ENCODE measurements at places on chromosomes 1 and 21.

GRCh38 chr1:115893545-115893944 is 52.6 kb upstream of the NHLH2 start:
- DNase-seq: no peak

DNA sequence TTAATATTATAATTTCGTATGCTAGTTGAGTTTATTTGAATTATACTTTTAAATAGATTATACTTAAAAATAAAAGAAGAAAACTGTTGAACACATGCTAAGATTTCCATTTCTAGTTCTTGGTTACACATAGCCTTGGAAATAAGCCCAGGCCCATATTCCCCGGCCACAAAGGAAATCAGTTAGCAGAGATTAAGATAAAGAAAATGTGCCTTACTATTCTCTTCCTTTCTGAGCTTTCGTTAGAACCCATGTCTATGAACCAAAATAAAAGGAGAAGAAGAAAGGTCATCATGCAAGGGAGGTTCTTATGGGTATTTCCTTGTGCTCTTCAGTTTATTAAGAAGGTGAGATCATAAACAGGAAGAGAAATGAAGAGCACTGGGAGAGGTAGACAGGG is 32.3 kb upstream of the CRP start:
- no peak for DNase-seq

GRCh38 chr1:94079080-94079940 is 41.6 kb downstream of the ABCA4 start:
- DNase-seq: no peak

DNA sequence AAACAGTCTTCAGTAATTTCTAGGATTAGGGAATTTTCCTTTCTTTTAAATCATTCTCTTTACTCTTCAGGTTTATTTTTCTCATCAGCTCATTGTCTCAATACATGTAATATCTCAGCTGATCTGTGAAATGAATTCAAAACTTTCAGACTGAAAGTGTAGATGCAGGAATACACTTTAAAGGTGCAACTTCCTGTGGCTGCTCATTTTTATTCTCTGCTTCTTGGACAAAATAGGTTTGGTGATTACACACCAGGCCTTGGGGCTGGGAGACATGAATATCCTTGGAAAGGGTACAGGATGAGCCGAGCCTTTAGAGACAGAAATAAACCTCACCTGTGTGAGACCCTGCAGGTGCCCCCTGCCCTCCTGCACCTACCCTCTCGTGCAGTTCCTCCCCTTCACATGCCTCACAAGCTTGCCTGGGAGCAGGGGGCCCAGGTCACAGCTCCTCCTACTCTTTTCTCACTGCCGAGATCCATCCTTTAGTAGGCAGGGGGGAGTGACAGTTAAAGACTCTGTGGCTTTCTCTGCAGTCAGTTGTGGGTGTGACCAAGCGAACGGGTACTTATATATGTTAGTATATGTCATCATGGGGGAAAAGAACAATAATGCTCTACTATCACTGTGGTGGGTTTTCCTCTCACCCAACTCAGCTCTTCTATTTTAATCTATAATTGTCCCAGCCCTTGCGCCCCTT is 23.6 kb downstream of the XCL2 start:
- peak; percentile 50 for DNase-seq

DNA sequence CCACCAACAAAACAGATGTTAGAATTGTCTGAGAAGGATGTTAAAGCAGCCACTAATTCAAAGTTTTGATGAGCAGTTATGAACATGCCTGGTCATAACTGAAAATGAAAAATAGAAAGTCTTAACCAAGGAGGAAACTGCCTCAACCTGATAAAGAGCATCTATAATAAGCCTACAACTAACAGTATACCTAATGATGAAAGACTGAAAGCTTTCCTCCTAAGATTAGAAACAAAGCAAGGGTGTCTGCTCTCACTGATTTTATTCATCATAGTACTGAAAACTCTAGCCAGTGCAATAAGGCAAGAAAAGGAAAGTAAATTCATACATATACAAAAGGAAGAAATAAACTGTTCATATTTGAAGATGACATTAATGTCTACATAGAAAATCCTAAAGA is 82.0 kb downstream of the KCNK1 start:
- no peak for DNase-seq

- peak; percentile 64 for DNase-seq
Observed at GRCh38 chr1:167599957-167600581, 30.0 kb upstream of the RCSD1 start.

DNA sequence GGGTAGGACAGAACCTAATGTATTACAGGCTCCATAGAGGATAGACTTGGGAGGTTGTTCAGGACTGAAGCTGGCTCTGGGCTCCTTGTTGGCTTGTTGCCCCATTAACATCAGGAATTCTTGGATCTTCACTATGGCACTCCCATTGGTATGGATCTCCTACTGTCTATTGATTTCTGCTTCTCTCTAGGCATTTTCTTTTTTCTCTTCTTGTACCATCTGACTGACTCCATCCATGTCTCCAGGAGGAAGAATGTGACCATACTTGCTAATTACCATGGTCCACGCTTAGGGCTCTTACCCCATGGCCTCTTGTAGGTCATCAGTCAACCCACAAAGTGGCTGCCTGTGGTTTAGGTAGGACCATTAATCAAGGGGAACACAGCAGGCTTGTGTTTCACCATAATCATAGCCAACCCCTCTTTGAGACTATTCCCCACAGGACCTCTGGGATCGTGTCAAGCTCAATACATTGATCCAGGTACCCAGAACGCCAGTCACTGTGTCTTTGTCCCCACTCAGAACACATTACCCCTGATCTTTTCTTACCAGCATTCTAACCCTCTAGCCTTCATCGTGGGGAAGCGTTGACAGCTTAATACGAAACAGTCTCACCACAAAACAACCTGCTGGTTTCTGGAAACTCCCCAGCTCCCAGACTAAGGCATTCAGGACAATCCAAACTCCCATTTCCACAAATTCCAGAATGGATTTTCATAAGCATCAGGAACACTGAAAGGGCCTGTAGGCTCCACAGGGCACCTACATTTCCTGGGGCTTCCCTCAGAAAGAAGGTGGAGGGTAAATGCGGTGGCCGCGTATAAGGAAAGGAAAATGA is 97.1 kb downstream of the ETS2 start:
- no peak for DNase-seq

DNA sequence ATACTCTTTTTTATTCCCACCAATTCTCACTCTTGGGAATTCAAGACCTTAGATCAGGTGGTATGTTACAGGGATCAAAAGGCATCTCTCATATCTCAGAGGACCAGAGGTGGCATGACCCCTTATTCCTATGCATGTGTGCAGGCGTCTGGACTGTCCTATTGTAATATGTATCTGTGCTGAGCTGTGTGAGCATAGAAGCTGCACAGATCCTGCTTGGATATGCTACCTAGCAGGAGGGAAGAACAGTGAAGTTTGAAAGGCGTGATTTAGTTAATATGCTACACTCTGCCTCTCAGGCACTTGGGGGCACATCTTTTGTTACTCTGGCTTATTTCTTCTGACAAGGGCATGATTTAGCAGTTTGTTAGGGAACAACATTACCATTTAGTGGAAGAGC is 86.7 kb upstream of the ZRANB2 start:
- no peak for DNase-seq

- DNase-seq: no peak
Observed at GRCh38 chr1:89974696-89975470, 20.0 kb upstream of the ZNF326 start.

GRCh38 chr1:183580281-183580682 is 10.0 kb downstream of the NCF2 start:
- DNase-seq: no peak

DNA sequence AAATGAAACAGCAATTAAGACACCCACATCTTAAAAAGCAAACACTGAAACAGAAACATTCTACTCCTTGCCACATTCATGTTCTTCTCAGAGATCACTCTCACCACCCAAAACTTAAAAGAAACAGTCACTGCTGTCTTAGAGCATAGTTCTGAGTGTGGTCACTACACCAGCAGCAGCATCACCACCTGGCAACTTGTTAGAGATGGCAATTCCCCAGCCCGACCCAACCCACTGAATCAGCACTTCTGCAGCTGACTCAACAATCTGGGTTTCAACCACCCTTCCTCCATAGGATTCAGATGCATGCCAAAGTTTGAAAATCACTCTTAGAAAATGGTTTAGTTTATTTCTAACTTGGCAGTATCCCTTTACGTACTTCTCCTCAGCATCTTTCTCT is 126.1 kb downstream of the CDC42BPA start:
- peak; percentile 2 for DNase-seq

DNA sequence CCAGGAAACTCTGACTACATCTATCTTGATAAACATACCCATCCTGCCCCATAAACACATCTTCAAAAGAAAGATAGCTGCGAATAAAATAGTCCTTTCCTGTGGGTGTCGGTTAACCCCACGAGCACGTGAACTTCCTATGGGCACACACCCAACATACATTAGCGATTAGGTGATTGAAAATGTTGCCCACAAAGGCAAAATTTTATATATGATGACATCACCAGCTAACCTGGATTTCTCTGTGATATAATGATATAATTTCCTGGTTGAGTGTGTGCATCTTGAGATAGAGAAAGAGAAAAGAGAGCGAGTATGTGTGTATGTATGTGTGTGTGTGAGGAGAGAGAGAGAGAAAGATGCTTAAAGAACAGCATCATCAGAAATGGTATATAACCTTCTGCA is 296.1 kb downstream of the PTPRC start:
- DNase-seq: no peak

DNA sequence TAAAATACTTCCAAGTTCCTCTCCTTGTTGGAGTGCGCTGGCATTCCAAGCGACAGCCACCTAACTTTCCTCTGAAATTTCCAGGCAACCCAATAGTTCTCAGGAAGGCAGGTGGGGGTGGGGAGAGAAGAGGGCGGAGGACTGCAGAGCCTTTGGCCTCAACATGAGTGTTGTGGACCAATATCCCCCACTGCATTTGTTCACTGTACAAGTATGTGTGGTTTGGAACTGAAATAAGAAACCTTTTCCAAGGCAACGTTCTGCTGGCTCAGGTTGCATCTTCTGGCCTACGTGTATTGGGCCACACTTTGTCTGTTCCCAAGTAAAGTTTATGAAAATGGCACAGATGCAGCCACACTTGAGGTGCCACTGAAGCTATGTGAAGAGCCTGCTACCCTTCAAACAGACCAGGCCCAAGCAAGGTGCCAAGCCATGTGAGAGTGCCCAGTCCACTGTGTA is 153.4 kb downstream of the DHRS3 start:
- DNase-seq: no peak

Measured in GM20000 (cell line).